ENCODE measurements at places on chromosomes 1 and 21.

DNA sequence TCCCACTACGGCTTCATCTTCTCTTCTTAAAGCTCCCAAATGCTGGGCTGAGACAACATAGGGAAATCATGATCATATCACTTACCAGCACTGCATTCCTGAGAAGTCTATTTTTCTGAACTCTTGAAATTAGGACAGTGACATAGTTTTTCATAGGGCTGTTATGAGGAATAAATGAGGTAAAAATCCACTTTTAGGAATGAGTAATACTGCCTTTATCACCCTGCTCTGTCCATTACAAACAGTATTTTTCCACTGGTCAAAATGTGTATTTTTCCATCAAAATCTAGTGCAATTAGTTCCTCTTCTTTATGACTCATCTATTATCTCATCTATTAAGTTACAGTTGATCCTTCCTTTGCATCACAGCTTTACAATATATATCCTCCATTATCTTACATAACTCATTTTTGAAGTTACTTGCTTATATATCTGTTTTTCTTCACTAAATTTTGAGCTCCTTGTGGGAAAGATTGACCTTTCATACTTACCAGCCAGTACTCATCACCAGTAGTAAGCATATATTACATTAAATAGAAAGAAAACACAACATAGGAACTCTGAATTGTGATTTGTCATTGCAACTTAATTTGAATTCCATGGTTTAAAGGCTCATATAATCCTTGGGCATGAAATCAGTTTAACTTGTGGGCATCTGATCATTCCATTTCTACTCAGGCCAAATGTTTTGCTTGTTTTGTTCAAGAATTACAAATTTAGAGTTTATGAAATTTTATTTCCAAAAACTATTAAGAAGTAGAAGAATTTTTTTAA is 37.1 kb downstream of the PRRX1 start:
- no peak for DNase-seq

- DNase-seq: no peak
Observed at GRCh38 chr1:180194546-180195207, 35.4 kb upstream of the LHX4 start.

DNA sequence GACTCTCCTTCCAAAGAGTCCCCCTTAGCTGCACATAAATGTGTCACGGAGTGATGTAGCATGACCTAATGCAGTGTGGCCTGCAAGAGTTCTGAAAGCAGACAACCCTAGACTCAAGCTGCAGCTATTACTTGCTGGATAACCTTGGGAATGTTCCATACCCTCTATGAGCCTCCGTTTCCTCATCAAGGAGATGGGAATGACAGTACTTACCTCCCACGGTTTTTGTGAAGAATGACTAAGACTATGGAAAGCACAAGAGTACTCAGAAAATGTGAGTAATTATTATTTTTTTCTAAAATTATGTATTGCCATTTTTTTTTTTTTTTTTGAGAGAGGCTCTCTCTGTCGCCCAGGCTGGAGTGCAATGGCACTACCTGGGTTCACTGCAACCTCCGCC is 3.0 kb downstream of the TTC39A start:
- no peak for DNase-seq

GRCh38 chr1:223339861-223340260 is 24.1 kb downstream of the SUSD4 start:
- DNase-seq: no peak

DNA sequence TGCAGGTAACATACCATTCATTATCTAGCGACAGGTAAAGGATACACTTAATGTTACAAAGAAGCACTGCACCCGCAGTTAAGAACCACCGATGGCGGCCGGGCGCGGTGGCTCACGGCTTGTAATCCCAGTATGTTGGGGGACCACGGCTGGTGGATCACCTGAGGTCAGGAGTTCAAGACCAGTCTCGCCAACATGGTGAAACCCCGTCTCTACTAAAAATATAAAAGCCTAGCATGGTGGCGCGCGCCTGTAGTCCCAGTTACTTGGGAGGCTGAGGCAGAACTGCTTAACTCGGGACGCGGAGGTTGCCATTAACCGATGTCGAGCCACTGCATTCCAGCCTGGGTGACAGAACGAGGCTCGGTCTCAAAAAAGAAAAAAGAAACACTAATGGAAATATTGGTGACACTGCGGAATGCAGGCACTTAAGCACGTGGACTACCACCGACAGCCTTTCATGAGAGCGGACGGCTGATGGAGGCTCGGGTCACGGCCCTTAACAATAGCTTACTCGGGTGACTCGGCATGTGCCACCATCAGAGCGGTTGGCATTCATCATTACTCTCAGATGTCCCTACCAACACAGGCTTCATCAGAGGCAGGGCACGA is 542 bp downstream of the GAS5 start:
- DNase-seq: no peak

DNA sequence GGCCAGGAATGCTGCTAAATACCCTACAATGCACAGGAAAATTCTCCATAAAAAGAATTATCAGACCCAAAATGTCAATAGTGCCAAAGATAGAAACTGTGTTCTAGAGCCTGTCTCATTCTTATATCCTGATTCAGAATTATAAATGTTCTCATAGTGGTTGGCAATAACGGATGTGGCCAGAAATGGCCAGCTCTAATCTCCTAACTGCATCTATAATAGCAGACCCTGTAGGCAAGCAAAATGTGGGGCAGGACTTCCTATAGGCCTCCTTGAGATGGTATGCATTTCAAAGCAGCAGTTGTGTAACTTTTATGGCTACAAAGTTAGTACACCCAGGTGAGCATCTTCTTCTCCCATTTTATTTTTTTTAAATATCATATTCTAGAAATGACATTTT is 95.9 kb upstream of the SGIP1 start:
- DNase-seq: no peak

Data from suppressor macrophage (primary cell).